ENCODE measurements at places on chromosomes 12 and 14. TPM values are rescaled to one million over a fixed set of nuclear protein-coding genes. Genes with fewer than 3 reads are reported as not detected.

DNA sequence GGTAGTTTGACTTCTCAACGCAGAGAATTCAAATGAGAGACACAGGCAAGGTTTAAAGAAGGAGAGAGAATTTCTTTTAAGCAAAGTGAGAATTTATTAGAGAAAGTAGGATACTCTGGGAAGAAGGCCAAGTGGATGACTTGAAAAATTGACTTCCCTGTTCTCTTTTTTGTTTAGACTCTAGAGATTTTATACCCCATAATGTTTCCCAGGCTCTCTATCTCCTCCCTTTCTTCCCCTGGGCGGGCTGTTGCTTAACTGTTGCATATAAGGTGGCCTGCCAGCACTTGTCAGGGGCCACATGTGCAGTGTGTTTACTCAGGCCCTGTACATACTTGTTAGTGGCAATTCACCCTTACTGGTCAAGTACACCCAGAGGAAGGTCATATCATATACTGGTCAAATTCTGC, 403.7 kb downstream of the SLC6A15 start:
- no peaks in the 10 kb centered on the region for H3K36me3 ChIP-seq
- H3K27ac ChIP-seq: no peak overlapping the region
- H3K4me3 ChIP-seq: no peak overlapping the region

GRCh38 chr14:103483600-103483999, 39.0 kb downstream of the CKB start:
- no peak for DNase-seq
- H3K36me3 ChIP-seq: peaks cover 32% of the 10 kb centered on the region
- H3K27me3 ChIP-seq: no peaks in the 10 kb centered on the region
- H3K27ac ChIP-seq: no peak overlapping the region

DNA sequence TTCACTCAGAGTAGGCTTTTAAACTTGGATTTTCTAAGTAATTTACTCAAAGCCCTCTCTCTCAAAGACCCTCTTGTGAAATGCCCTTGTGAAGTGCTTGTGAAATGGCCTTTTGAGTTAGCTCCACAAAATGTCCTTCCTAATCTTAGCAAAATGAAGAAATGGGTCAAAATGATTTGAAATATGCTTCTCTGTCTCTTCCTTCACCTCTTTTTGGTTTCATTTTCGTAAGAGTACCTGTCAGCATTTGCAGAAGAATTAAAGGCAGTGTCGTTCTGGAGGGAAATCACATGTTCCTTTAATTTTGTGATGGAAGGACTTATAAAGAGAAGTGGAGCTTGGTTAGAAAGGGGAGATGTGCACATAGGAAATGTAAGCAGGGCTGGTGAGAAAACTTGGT, 93.7 kb downstream of the HMGA2 start:
- no peaks in the 10 kb centered on the region for H3K4me1 ChIP-seq
- H3K27ac ChIP-seq: no peak overlapping the region
- H3K4me3 ChIP-seq: no peak overlapping the region

- no peak for DNase-seq
- no peaks in the 10 kb centered on the region for H3K4me1 ChIP-seq
- H3K27ac ChIP-seq: no peak overlapping the region
- no peaks in the 10 kb centered on the region for H3K36me3 ChIP-seq
These were observed 27.9 kb upstream of the MYF6 start for GRCh38 chr12:80679346-80680131.

GRCh38 chr12:78037707-78038106, 207.0 kb downstream of the NAV3 start:
- no peaks in the 10 kb centered on the region for H3K36me3 ChIP-seq
- no peaks in the 10 kb centered on the region for H3K27me3 ChIP-seq
- no peak for DNase-seq

The DAO gene
- total RNA-seq: not detected

The PTPRQ gene
- not detected for total RNA-seq

The SERPINA4 gene
- total RNA-seq: not detected

Data from activated CD8-positive, alpha-beta memory T cell treated with anti-CD3 and anti-CD28 coated beads, Interleukin-2, amount 10 ng/mL, durations not matched to agents 7 days and 5 days (primary cell).